ENCODE measurements at places on chromosomes 12 and 14.

- DNase-seq = no peak
Measured at GRCh38 chr14:100573002-100573756, 14.0 kb downstream of the BEGAIN start.

DNA sequence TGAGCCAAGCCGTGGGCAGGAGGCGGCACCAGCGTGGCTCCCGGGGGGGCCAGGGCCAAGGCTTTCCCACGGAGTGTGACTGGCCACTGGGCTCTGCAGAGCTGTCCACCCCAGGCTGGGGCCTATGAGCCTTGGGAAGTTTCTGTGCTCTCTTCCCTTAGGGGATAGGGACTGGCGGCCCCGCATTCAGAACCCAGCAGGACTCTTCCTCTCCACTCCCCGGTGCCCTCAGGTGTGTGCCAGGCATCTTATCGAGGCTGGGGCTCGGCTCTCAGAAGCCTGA lies 17.8 kb upstream of the EIF2B2 start:
- no peak for DNase-seq

DNA sequence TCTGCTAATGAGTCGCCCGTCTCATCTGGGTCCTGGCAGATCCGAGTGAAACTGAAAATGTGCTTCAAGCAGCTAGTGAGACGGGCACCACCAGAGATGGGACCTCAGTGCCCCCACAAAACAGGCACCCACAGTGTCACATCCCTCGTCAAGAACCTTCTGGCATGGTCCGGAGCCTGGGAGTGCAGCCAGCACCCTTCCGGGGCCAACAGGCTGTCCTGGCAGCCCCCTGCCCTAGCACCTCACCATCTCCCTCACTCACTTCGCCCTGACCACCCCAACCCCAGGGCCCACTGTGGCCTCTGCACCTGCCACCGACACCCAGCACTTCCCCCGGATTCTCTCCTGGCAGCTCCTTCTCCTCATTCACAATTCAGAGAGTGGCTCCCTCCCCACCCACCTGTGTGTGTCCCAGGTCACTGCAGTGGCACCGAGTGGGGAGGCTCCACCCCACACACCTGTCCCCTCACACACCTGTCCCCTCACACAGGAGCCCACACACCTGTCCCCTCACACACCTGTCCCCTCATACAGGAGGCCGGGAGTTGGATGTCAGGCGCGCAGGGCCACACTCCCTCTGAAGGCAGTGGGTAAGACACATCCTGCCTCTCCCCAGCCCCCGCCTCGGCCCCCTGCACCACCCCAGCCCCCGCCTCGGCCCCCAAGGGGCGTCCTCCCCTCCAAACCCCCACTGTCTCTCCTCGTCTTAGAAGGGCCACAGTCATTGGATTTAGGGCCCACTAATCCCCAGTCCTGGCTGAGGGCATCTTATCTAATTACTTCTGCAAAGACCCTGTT lies 7.9 kb downstream of the GALNT9 start:
- no peak for DNase-seq

DNA sequence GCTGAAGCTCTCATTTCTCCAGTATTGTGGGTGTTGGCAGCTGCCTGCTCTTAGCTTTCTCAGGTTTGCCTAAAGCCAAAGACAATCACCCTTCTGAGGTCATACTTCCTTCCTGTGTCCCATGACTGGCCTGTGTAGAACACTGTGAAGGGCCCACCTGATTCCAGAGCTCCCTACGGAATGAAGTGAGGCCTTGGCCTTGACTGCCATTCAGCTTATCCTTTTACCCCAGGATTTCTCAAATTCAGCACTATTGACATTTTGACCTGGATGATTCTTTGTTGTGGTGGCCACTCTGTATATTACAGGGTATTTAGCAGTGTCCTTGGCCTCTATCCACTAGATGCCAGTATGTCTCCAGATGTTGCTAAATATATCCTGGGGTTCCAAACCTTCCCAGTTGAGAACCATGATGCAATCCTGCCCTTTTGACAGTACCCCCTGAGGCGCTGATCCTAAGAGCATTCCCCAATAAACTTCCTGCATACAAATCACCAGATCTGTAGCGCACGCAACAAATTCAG lies 112.3 kb upstream of the KRR1 start:
- no peak for DNase-seq

DNA sequence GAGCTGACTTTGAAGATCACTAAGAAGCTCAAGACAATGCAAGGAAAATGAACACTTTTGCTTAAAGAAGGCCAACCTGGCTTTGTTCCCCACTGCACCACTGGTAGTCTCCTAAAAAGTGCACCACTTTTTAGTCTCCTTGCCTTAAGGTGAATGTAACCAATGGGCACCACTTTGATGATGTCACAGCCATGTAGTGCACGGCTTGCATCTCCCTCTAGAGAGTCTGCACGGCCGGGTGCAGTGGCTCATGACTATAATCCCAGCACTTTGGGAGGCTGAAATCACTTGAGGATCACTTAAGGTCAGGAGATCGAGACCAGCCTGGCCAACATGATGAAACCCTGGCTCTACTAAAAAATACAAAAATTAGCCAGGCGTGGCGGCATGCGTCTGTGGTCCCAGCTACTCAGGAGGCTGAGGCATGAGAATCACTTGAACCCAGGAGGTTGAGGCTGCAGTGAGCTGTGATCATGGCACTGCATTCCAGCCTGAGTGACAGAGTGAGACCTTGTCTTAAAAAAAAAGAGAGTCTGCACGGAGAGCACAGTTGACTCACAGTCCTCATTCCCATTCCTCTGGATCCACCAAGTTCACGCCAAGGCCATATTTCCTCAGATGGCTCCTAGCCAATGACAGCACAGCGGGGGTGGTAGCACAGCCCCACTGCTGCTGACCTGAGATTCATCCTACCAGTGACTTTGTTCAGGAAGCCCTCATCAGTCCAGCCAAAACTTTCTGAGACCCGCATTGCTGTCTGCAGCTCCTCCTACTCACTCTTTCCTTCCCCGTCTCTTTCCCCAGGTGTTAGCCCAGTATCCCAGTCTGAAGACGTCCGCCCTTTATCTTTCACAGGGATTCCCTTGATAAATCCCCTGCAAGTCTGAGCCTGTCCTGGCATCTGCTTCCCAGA lies 16.5 kb upstream of the IFT81 start:
- no peak for DNase-seq

- DNase-seq = no peak
Measured at GRCh38 chr14:44163946-44164345, 343.1 kb downstream of the FSCB start.

- no peak for DNase-seq
Measured at GRCh38 chr12:1644534-1645438, 15.8 kb downstream of the WNT5B start.

GRCh38 chr14:50006141-50006540 lies 110.2 kb downstream of the VCPKMT start:
- DNase-seq = no peak

- DNase-seq = no peak
Measured at GRCh38 chr14:20302042-20302755, 3.6 kb downstream of the TTC5 start.
